ENCODE measurements at places on chromosomes 1 and 21.

DNA sequence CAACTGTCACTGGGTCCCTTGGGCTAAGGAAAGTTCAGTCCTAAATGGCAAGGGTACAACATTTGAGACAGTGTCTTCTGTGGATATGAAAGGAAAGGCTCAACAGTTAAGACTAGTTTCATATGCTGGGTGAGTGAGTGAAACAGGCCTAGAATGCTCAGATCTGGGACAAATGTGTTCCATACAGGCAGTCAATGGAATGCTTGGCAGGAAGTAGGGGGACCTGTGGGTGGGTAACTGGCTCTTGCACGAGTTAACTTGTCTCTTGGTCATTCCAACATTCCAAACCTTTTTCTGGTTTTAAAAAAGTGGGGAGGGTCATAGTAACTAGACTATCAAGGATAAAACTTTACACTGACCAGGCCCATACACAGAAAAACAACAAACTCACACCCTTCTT, 17.8 kb upstream of the ADAM30 start:
- DNase-seq: no peak

DNA sequence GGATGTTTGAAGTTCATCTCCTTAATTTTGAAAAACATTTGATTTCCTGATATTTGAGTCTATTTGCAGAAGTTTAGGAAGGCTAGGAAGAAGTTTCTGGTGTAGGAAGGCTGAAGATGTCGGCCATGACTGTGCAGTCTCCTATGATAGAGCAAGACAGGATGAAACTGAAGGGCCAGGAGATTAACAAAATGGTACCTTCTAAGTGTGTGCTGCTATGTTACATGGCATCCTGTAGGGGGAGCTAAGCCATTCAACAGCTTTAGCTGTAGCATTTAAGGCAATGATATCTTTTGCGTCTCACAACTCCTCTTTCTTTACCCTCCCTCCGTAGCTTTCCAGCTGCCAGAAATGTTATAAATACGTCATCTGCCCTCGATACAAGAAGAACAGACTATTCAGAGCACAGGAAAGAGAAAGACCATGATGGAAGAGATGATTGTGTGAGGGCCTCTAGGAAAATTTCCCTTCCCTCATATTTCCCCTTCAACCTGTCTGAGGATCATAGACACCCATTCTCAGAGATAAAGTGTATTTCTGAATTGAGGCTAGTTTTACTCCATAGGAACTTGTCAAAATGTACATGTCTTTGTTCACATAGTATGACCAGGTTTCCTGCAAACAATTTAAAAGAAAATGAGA, 61.1 kb downstream of the XCL1 start:
- peak; percentile 57 for DNase-seq

GRCh38 chr1:5947071-5947821, 45.0 kb downstream of the NPHP4 start:
- DNase-seq: no peak

- DNase-seq: no peak
Observed at GRCh38 chr21:26423511-26423910, 149.6 kb downstream of the CYYR1 start.

GRCh38 chr21:43613755-43614638, 45.3 kb downstream of the HSF2BP start:
- peak; percentile 72 for DNase-seq

- DNase-seq: no peak
Observed at GRCh38 chr1:228465571-228466146, 21.5 kb upstream of the RNF187 start.

DNA sequence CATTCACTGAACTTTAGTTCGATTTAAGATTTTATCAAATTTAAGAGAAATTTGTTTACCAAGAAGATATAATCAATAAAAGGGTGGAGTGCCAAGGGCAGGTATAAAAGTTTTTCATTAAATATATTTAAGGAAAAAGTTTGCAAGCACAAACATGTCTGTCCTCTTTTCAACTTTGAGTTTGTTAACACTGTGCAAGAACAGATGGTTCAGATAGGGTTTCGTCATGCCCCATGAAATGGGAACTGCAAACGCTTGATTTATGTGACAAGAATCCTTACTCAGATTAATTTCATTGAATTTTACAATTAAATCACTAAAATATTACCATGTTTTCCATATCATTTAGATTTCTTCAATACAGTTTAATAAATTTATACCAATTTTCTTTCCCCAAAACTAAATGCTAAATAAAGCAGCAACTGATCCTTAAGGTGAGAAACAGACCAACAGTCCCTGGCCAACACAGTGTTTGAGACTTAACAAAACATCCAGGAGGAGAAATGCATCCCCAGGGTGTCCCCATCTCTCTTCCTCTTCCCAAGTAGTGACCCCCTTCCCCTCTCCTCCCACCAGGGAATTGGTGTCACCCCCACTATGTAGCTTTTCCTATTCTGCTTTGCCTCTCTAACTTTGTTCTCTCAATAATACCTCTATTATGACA, 292.9 kb downstream of the LTN1 start:
- no peak for DNase-seq

DNA sequence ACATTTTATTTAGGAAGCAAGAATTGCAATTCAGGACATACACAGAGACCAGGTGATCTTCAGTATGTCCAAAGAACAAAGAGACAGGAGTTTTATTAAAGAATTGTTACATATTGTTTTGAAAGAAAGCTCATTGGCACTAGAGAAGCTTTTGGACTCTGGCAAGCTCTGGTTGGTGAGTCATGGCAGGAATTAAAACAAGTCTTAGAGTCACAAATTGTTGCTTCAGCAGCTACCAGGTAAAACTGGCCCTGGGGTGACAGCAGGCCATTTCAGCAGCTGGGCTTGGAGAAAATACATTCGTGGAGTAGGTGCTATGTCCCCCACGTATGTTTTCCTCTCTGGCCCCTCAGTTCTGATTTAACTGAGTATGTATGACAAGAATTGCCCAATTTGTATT, 58.8 kb downstream of the MAP3K21 start:
- DNase-seq: no peak

- no peak for DNase-seq
Observed at GRCh38 chr1:23872421-23872820, 4.3 kb upstream of the FUCA1 start.

GRCh38 chr1:240094041-240094722, 2.5 kb downstream of the FMN2 start:
- DNase-seq: no peak

DNA sequence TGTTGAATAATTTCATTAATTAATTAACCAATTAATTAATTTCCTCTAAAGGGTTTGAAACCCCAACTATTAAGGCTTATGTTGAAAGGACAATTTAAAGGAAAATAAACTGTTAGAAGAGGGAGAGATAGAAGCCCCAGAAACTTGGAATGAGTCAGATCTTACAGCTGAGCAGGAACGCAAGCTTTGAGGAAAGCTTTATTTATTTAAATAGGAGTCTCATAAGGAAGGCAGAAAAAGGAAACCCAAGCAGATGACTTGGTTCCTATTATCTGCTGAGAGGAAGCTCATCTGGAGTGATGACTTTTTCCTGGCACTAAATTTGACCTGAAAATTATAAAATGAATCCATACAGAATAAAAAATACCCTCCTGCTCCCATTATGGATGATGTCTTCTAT, 105.1 kb downstream of the ROR1 start:
- peak; percentile 66 for DNase-seq

- DNase-seq: peak; percentile 0
Observed at GRCh38 chr1:95888941-95889390, 655.0 kb downstream of the RWDD3 start.

DNA sequence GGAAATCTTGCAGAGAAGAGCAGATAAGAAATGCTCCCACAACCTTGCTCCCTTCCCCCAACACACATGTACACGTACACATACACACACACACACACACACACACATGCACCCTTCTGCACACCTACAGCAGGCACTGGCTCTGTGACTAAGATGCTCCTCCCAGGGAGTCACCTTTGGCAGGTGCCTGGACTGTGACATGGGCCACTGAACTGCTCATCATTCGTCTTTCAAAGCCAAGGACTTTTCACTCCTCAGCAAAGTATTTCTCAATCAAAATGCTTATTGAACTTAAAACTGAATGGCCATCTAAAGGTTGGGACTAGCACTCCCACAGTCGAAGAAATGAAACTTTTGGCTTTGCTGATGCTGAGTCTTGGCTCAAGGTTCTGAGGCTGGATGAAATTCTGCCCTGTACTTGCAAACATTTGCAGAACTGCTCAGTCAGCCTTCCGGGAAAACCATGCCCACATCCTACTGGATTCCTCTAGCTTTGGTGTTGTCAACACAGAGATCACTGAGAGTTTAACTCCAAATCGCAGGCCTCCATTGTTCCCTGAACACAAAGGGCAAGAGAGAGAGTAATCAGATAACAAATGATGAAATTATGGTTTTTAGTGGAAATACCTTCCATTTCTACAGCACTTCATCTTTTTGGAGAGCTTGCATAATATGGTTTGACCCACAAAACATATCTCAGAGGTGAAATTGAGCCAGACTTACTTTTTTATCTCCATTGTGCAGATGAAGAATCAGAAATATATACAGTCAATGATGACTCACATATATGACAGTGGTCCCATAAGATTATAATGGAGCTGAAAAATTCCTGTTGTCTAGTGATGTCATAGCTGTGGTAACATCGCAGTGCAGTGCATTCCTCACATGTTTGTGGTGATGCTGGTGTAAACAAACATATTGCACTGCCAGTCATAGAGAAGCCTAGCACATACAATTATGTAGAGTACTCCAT, 72.4 kb upstream of the BCAR3 start:
- DNase-seq: peak; percentile 97

DNA sequence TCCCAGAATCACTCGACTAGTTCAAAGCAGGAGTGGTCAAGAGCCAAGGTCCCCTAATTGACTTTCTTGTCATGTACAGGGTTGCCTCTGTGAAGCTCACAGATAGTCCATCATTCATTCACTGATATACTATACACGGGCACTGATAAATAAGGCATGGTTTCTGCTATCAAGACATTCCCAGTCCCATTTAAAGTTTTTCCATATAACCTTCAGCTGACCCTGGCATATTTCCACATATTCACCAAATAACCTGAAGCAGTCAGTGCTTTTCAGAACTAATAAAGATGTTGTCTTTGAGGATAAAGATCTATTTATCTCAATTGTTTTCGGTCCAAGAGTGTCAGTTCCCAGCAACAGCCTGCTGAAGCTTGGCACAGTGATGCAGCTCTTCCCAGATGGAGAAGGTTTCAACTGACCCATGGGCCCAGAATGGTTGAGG, 173.4 kb downstream of the ZZZ3 start:
- no peak for DNase-seq

GRCh38 chr21:38297194-38297631, 40.4 kb downstream of the KCNJ15 start:
- DNase-seq: peak; percentile 45

DNA sequence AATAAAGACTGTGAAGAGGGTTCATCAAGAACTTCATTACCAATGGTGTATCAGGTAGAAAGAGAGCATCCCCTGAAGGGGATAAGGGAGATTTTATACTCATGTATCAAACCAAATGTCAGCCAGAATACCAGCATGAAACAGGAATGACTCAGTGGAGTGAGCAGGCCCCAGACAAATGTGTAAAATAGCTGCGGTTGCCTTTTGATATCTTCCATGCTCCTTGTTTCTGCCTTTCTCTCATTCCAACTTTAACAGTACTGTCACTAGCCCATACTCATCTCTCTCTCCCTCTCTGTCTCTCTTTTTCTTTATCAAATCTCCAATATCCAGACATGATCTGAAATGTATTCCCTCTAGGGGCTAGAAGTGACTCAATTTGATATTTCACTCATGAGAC, 47.8 kb downstream of the GPR88 start:
- peak; percentile 77 for DNase-seq

DNA sequence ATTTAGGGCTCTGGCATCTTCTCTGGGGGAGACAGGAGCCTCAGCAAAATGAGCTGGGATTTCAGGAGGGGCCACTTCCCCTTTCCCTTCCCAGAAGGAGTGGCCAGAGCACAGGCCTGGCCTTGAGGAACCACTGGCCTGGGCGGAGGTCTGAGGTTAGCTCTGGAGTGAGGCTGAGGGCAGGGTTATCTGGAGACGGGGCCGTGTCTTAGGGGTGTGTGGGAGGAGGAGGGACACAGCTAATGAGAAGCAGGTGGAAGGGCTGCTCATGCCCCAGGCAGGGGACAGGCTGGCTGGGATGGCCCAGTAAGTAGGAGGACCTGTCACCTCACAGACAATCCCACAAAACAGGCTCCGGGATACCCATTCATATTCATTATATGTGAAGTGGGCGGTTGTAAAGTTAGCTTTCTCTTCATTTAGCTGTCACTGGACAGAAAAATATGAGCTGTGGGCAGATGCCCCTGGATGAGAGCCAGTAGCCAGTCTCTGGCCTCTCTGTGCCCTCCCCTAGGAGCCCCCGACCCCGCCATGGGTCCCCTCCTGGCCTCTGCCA, 12.4 kb downstream of the ALX3 start:
- no peak for DNase-seq

GRCh38 chr1:101004670-101005069, 20.9 kb downstream of the DPH5 start:
- DNase-seq: peak; percentile 72

- peak; percentile 74 for DNase-seq
Observed at GRCh38 chr1:12601700-12602658, 16.0 kb downstream of the DHRS3 start.

- DNase-seq: no peak
Observed at GRCh38 chr1:170720661-170721060, 56.7 kb downstream of the PRRX1 start.

DNA sequence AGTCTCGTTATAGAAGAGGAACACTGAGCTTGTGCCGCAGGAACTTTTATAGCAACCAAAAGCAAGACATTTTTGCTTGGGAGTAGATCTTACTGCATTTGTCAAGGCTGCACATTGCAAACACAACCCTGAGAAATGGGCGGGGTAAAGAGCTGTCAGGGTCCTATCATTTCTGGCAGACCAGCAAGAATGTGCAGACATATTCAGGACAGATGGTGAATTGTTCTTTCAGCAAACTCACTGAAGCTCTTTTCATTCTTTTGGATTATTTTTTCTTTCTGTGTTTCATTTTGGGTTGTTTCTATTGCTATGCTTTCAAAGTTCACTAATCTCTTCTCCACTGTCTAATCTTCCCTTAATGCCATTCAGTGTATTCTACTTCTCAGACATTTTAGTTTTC, 5.1 kb upstream of the ACTN2 start:
- DNase-seq: no peak

DNA sequence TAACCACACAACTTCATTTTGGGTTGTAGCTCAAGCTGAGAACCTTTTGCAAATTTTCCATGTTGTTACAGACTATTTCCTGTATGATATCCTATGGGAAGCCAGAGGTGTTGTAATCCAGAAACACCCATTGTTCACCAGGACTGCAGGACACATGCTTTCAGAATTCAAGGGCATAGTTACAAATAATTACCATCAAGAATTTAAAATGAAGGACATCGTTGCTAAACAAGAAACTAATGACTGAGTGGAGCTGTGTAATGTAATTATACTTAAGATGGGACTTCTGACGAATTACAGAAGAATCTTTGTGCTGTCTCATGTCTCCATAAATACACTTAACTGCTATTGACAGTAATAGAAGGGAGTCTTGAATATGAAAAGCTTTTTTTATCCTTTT, 47.6 kb upstream of the HOOK1 start:
- no peak for DNase-seq

Measured in choroid plexus epithelial cell (primary cell).